DND-41 (cell line): ENCODE measurements at places on chromosomes 2 and 18.

GRCh38 chr18:54856105-54856646 lies 27.9 kb downstream of the RAB27B start:
- no peak for DNase-seq

DNA sequence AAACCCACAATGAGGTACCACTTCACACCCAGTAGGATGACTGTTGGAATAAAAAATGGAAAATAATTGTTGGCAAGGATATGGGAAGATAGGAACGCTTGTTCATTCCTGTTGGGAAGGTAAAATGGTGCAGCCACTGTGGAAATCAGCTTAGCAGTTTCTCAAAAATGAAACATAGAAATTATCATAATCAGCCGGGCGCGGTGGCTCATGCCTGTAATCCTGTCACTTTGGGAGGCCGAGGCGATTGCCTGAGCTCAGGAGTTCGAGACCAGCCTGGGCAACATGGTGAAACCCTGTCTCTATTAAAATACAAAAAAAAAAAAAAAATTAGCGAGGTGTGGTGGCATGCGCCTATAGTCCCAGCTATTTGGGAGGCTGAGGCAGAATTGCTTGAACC lies 23.4 kb downstream of the AMER3 start:
- DNase-seq, result no peak

- DNase-seq, result no peak
These were observed 58.7 kb downstream of the PIGN start for GRCh38 chr18:62128157-62128556.

DNA sequence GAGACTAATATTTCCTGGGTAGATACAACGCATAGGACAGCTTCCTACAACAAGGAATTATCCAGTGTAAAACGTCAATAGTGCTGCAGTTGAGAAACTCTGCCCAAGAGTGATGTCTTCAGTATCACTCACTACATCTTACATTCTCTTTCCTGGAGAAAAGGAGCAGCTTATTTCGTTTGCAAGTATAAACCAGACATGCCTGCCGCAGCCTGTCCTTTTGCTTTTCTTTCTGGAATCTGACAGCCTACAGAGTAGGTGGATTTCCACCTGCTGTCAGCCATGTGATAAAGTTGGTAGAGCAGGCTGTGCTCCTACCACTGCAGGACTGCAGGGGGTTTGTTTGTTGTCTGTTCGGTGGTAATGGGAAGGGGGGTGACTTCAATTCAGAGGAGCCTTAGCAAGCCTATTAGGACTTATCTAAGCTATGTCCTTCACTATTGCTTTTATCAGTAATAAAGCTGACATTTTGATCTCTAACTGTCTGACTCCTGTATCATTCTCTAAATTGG lies 439.1 kb downstream of the GRB14 start:
- DNase-seq, result no peak

GRCh38 chr2:15201009-15201408 lies 360.1 kb downstream of the NBAS start:
- DNase-seq, result no peak

GRCh38 chr2:36807223-36807886 lies 110.8 kb downstream of the VIT start:
- no peak for DNase-seq

DNA sequence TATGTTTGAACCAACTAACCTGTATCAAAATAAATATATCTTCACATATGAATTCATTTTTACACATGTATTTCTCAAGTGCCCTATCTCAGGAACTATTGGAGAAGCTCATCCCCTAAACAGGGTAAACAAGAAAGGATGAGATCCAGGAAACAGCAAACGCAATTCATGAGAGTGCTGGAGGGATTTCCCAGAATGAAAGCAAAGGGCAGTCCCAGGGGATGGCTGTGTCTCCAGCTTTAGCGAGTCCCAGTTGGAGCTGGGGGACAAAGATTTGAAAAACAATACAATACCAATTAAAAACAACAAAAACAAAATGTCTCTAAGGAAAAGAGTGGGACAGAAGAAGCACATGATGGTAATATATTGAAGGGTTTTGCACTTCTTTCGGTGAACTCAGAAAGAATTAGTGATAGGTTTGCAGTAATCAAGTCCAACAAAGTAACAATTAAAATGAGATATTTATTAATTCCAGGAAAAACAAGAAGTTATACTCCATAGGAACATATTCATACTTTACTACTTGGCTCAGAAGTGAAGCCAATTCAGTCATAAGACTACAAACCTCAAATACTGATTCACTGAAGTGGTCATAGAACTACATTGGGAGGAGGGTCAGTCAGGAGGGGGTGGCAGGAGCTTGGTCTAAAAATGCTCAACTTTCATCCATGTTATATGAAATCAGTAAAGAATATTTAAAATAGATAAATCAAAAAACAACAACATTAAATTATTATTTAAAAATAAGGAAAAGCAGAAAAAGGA lies 73.1 kb upstream of the PDE1A start:
- no peak for DNase-seq

DNA sequence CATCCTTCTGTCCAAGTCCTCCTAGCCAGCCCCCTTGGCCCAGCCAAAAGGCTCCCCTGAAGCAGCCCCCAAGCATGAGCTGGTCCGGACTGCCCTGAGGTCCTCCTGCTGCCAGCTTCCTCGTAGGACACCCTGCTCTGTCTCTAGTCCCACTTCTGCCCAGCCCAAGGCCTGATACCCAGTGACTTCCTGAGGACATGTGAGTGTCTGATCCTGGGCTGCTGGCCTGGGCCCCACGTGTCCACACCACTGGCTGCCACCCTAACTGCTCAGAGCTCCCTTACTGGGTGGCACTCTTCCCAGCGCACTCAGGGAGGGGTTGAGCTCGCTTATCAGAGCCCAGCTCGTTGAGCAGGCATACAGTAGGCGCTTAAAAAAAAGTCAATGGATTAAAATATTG lies 34.4 kb upstream of the PDIA6 start:
- DNase-seq, result no peak

DNA sequence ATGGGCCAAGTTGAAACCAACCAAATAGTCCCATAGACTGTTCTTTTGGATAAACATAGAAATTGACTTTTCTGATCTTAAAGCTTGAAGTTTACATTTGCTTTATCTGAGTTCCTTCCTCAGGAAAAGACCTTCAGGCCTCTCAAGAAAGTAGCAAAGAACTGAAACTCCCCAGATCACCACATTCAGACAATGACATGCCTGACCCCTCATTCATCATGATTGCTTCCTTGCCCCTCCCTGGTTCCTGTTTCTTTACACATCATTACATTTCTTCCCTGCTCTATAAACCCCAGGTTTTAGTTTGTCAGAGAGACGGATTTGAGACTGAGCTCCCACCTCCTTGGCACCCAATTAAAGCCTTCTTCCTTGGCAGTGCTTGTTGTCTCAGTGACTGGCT lies 83.6 kb upstream of the ST3GAL5 start:
- DNase-seq, result no peak
